ENCODE measurements at places on chromosomes 12 and 14.

- DNase-seq, result no peak
Observed at GRCh38 chr14:85252011-85252410, 277.9 kb upstream of the FLRT2 start.

DNA sequence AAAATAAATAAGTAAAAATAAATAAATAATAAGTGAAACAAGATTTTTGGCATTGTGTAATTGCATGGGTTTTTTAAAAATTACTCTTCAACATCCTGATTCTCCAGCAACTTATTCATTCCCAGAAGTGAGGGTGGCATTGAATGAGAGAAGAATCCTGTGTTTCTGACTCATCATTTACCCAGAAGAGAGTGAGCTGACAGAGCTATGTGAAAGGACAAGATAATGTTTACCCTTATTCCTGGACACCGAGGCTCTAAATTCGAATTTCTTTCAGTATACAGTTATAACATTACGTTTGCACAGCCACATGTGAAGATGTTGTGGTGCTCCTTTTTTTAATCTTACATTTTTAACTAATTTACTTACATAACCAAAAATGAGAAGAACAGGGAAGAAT lies 36.4 kb downstream of the BBS10 start:
- no peak for DNase-seq

DNA sequence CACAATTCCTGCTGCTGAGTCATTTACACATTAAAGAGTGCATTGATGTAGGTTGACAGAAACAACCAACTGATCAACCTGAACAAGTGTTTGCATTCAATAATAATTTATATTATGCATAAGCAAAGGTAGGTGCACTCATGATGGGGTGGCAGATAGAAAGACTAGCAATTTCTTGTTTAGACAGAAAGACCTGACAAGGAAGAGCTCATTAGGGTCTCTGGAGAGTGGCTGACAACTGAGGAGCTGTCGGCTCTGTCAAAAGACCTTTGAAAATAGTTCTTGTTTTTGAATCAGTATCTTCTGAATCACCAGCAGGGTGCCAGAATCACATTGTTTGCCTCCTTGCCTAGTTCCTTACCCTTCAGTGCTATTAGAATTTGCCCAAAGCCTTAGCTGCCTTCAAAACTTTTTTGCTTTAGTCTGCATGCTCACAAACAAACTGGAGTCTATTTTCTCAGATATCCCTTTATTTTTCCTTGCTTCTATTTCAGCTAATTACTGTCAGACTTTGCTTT lies 234.7 kb downstream of the BTG1 start:
- no peak for DNase-seq

DNA sequence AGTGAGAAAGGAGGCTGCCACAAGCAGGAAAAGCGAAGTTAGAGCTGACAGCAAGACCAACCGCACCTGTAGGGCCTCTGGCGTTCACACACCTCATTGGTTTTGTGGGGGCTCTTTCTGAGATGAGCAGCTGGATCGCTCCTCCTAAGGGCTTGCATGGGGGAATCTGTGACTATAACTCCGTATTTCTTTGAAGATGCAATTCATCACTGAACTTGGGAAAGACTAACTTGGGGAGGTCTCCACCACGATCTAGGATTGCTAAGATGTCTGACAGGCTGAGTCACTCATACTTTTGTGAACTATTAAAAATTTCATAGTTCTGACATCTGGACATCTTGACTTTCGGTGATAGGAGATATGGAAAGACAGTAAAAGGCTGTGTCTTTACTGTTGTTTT lies 173.6 kb downstream of the ETV6 start:
- no peak for DNase-seq

DNA sequence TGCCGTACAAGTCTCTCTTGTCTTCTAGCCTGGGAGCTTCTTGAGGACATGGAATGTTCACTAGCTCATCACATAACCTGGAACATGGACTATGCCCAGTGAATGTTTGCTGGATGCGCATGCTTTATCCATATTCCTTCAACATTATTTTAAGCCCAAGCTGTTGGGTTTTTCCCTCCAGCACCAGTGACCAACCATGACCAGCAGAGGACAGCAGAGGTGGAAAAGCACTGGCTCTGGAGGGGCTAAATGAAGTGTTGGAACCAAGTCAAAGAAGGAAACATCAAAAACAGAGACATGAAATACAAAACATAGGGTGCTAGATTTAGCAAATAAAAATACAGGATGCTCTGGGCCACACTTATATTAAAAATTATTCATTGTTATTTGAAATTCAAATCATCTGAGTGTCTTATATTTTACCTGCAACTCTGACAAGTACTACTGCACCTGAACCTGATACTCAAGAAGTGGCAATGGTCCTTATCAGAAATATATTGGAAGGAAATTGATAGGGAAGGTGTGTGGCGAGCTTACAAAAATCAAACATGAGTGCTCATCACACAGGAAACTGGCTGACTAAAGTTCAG lies 23.1 kb upstream of the HELB start:
- DNase-seq, result no peak

DNA sequence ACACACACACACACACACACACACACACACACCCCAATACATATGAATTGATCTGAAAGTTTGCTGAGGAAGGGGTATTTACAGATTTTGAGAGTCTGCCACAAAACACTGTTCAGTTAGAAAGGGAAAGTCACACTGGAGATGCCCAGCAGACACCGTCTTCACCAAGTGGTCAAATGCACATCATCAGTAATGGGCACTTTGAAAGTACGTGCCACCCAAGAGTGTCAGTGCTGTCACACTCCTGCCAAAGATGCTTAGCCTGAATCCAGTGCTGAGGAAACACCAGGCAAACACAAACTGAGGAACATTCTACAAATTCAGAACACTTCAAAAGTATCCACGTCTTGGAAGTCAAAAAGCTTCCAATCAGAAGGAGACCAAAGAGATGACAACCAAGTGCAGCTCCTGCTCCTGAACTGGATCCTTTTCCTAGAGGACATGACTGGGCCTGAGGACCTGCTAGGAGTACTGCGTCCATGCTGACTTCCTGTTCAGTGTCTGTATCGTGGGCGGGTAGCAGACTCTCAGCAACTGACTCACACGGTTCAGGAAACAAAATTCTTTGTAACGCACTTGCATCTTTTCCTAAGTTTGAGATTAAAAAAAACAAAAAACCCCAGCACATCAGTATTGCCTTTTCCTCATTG lies 18.6 kb downstream of the PSMC1 start:
- no peak for DNase-seq

DNA sequence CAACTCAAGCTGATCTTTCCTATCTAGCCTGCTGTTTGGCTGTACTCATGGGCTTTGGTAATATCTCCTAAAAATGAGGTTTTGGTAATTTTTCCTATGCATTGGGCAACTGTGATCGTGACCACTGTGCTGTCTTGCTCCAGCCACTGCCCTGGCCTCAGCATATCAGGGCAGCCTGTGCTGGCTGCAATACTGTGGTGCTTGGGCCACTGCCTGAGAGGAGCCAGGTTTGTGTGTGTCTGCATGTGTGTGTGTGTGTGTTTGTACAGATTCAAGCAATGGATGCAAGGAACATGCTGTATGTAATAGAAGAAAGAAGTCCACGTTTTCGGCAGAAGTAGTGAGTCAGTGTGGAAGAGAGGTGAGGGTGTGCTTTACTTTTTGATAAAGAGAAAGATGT lies 13.0 kb downstream of the ERG28 start:
- DNase-seq, result no peak

GRCh38 chr12:84807249-84807648 lies 105.3 kb downstream of the SLC6A15 start:
- no peak for DNase-seq

DNA sequence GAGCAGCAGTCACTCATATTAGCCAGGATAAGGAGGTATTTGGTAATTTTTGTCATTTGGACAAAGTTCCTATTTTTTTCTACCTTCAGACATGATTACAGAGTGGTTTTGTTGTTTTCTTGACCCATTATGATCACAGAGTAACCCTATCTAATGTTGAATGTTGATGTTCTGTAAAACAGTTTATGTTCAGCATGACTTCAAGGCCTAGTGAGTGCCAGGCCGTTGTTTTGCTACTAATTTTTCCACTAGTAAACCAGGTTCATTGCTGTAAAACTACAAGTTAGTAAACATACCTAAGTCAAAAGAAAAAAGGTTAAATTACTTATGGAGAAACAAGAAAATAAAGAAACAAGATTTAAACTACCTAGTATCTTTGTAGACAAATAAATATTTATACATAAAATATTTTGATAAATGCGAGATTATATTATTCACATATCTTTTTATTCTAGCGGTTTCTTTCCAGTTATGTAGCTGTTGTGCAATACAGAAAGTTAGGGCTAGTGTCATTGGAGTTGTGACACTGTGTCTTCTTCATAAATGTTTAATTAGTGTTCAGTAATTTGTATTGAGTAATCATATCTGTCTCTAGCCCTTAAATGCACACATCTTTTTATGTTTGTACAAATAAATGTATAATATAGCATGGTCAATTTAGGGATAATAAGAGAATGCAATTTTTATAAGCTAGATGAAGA lies 16.5 kb downstream of the ETNK1 start:
- no peak for DNase-seq

DNA sequence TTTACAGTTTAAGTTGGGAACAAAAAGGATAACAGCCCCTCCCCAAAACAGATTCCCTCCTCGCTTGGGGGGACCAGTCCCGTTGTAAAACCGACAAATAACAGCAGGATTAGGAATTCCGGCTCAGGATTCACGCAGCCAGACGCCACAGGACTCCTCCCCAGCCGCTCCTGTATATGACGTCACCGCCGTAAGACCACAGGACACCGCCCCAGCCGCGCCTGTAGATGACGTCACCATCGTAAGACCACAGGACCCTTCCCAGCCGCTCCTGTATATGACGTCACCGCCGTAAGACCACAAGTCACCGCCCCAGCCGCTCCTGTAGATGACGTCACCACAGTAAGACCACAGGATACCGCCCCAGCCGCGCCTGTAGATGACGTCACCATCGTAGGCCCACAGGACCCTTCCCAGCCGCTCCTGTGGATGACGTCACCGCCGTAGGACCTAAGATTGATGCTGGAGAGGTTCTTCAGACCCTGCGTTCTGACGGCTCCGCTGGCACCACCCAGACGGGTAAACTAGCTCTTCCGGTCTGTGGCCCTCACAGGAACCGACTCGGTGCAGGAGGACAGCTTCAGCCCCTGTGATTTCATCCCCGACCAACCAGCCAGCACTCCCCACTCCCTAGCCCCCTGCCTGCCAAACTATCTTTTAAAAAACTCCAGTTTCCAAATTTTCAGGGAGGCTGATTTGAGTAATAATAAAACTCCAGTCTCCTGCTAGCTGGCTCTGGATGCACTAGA lies 43.9 kb upstream of the FBRSL1 start:
- DNase-seq, result no peak

- DNase-seq, result no peak
Observed at GRCh38 chr14:90585106-90585505, 188.3 kb downstream of the CALM1 start.

DNA sequence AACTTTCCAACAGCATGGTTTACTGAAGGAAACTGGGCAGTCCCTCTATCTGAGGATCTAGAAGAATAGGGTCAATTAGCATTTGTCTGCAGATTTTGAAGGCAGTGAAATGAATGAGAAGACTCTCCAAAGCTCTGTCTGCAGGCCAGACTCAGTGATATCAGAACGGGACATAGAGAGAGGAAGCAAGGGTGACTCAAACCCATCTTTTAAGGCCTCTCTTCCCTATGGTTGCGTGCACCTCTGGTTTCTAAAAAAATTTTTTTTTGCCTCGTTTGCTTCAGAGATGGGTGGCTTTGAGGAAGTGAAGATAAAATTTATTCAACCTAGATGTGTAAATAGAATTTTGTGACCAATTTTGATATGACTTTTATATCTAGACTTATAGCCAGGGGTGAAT lies 71.9 kb upstream of the HOXC13 start:
- DNase-seq, result no peak

- no peak for DNase-seq
Observed at GRCh38 chr14:92959189-92959531, 36.2 kb downstream of the CHGA start.

GRCh38 chr14:50156111-50156510 lies 39.7 kb upstream of the VCPKMT start:
- DNase-seq, result no peak

DNA sequence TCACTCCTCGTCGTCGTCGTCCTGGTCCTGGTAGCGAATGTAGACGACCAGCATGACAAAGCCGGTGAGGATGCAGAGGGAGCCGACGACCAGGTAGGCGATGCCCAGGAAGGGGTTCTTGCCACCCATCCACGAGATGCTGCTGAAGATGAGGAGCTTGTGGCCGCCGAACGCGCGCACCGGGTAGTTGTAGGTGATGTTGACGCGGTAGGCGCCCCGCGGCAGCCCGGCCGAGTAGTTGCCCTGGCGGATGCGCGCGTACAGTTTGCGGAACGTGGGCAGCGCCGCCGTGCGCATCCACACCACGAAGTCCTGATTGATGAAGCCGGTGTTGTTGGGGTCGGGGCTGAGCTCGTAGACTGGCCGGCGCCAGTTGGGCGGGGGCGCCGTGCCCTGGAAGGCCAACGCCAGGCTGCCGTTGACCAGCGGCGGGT lies 1.0 kb downstream of the TMEM30B start:
- peak; percentile 39 for DNase-seq

DNA sequence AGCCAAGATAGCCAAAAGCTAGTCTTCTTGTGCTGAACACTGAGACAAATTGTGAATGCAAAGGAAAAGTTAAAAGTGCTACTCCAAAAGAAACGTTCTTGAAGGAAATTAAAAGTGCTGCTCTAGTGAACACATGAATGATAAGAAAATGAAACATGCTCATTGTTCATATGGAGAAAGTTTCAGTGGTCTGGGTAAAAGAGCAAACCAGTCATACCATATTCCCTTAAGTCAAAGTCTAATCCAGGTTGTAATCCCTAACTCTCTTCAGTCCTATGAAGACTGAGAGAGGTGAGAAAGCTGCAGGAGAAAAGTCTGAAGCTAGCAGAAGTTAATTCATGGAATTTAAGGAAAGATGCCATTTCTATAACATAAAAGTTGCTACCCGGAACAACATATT lies 121.5 kb downstream of the MNAT1 start:
- DNase-seq, result no peak

DNA sequence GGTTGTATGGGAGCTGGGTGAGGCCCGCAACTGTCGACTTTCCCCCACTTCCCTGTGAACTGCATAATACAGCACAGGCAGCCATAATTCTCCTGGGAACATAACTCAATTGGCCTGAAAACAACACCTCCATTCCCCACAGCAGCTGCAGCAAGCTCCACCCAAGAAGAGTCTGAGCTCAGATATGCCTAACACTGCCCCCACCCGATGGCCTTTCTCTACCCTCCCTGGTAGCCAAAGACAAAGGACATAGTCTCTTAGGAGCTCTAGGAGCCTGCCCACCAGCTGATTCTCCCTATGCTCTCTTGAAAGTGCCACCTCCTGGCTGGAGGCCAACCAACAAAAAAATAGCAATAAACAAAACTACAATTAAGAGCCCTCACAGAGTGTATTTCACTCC lies 542.7 kb upstream of the LMO3 start:
- no peak for DNase-seq

GRCh38 chr14:77549451-77549850 lies 50.8 kb upstream of the ISM2 start:
- DNase-seq, result no peak
